ENCODE measurements at places on chromosomes 2 and 18.

GRCh38 chr2:207807516-207807915, 37.8 kb upstream of the FZD5 start:
- no peak for DNase-seq

DNA sequence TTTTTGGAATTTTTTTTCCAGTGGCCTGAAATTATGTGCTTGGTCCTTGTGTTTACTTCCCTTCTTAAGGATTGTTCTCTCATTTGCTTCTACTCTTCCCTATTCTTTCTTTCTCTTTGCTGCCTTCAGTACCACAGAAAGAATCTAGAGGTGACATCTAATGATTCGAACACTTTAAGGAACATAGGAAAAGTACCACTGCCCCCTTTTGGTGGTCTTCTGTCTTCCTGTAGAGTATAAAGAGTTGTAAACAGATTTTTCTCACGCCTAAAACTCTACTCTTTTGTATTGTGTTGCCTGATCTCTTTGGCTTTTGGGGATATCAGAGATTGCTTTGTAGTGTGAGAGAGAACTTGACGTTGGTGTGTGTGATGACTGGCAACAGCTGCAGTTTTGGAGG, 7.0 kb upstream of the SCTR start:
- peak; percentile 13 for DNase-seq

- no peak for DNase-seq
These were observed 172.8 kb downstream of the CD226 start for GRCh38 chr18:69774831-69775230.

GRCh38 chr18:5295231-5295920, at the start of gene ZBTB14:
TSS of gene ZBTB14 (minus strand) at chr18:5295726. CDS start at chr18:5293246, 2,480 bp downstream.
- peak; percentile 87 for DNase-seq

DNA sequence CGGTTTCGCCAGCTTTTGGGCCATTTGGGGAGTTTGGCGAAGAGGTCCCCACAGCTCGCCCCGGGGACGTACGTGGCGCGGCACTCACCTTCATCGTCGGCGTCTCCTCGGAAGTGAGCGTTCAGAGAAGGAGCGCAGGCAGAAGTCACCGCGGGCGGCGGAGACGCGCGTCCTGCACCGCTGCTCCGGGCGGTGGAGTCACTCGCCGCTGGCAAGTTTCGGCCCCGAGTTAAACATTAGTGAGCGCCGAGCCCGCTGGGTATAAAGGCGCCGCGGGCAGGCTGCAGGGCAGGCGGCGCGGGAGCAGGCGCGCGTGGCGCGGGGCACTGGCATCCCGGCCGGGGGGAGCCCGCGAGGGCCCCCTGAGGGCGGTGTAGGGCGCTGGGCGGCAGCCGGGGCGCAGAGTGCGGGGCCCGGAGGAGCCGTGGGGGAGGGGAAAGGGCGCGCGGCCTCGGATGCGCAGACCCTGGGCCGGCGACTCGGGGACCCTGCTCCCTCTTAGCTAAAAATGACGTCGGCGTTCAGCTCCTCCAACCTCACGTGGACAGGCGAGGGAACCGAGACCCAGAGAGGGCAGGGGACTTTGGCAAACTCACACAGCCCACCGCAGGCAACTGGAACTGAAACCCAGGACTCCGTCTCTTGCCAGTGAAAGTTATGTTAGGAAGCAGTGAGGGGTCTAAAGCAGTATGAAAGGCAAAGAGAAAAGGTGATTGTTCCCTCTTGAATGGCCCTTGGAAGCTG, at the start of gene DPP4:
TSS of gene DPP4 (minus strand) at position 328 of the 744 bp plus-strand sequence. CDS start at position 94, 234 bp downstream.
- DNase-seq, result peak; percentile 30

DNA sequence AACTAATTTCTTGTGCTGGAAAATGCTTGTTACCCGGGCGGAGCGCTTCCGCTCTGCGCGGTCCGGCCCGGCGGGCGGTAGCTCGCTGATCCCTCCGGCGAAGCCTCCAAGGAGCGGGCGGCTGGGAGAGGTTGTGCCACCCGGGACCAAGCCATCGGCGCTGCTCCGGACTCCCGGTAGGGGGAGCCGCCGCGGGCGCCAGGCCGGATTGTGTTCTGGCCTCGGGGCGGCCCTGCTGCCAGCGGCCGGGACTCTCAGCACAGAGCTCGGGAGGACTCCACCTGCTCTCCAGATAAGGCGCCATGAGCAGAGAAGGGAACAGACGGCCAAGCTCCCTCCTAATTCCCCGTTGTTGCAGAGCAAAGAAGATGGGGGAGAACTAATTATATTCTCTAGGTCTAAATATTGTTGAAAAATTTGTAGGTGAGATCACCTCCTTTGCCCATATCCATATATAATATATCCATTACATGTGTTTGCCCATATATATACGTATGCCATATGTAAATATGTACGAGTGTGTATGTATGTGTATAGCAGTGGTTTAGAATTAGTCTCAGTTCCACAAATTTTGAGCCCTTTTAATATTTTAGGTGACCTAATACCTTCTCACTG, 13.8 kb upstream of the SATB2 start:
- peak; percentile 76 for DNase-seq

DNA sequence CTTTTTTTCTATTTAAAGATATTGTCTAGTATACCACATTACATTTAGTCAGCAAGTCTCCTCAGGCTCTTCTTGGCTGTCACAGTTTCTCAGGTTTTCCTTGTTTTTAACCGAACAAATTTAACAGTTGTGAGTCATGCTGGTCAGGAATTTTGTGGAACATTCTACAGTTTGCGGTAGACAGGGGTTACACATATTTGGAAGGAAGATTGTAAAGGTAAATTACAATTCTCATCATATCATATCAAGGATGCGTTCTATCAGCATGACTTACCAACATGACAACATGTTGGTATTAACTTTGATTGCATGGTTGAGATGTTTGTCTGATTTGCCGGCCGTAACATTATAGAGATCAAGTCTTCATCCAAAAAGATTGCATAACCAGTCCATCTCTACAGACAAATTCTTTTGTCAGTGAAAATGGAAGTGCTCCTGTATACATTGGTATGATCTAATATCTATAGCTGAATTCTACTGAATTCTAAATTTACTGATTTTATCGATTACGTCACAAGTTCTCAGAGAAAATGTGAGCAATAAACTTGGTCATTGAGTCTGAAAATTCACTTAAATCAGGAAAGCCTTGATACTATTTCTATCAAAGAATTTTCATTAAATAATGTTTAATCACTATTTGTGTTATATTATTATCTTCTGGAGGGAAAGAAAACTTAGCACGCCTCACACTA, 664.4 kb upstream of the SLC8A1 start:
- DNase-seq, result no peak

DNA sequence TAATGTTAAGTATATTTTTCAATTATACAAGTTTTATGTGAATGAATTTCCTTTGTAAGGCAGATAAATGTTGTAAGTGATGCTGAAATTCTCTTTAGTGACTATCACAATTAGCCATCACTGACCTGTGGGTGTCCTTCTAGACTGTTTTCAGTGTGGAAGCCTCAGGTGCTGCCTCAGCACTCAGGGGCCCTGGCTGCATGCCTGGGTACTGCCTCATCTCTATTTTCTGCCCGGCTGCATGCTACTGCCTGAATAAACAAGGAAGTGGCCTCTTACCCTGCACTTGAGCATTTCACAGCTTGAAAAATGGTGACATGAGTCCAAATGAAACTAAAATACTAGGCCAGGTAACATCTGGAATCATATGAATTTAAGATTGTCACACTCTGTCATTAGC, 787.6 kb upstream of the SALL3 start:
- peak; percentile 21 for DNase-seq

GRCh38 chr2:32746669-32747068, 118.8 kb downstream of the TTC27 start:
- no peak for DNase-seq

DNA sequence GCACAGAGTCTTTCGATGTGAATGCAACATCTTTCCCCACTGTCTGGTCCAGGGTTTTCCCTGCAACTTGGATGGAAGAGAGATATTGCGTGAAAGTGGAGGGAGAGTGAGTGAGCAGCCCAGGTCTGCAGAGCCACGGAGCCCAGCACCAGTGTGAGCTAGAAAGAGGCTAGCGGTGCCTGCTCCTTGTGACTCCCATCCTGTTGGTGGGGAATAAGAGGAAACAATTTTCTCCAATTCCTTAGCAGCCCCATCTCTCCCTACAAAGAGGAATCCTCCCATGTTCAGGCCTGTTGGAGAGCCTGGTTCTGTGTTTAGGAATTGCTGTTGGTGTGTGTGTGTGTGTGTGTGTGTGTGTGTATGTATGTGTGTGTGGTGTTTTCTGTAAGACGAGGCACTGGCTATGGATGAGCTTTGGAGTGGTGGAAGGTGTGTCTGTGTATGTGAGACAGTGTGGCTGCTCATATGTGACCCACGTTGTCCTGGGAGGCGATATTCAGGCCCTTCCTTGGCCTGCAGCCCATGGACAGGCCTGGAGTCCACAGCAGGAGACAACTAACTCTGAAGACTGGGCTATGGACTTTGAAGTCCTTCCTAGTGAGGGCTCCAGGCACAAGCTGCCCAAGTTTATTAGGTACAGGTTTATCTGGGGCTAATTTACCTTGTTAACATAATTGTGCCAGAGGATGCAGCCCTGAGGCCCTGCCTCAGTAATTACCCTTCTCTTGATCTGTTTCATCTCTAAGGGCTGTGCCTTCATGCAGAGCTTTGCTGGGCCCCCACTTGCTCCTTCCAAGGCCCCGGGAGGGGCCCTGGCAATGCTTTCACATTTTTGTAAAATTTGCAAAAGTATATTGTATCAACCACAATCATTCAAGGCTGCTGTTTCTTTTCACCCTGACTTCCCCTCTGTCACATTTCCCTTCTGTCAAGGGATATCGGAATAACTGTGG, 88.6 kb upstream of the HAAO start:
- DNase-seq, result no peak

GRCh38 chr2:203470371-203470770, 64.7 kb downstream of the RAPH1 start:
- DNase-seq, result no peak

GRCh38 chr18:434410-434809, 66.1 kb downstream of the COLEC12 start:
- DNase-seq, result peak; percentile 76
